ENCODE measurements at places on chromosomes 3 and 15.

DNA sequence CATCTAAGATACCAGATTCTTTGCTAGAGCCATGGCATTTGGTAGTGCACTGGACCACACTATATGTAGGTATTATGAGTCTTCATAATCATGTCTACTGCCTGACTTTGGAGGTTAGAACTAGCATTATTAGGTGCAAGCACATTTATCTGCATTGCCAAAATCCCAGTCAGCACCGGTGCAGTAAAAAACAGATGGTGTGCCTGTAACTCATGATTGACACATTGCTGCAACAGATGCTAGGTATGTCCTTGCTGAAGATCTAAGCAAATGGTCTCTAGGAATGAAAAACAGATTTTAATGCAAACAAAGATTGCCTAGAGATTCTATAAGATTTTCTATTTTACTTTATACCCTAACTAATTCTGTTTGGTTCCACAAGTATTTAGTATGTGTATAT is 47.7 kb downstream of the MYO5A start:
- no peak for DNase-seq

DNA sequence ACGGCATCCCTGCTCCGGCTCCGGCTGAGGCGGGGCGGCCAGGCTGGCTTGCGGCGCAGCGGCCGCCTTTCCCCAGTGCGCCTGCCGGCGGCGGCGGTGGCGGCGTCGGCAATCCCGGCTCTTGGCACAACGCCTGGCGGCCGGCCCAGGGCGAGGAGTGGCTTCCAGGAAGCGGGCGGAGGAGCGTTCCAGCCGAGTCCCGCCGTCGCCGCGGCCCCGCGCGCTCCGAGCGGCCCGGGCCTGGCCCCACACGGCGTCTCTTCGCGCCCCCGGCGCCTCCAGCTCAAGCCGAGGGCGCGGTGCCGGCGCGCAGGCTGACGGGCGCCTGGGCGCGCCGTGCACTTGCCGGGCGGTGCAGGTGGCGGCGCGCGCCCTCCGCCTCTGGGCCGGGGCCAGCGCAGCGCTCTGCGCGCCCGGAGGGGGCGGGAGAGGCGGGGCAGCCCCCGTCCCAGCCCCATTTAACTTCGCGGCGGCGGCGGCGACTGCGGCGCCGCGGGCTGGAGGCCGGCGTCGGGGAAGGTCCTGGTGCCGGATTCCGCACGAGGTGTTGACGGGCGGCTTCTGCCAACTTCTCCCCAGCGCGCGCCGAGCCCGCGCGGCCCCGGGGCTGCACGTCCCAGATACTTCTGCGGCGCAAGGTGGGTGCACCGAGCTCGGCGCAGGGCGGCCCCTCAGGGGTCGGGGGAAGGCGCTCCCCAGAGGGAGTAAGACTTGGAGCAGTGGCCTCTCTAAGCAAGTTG is at the start of gene ADAMTSL3:
Gene ADAMTSL3 (plus strand): TSS at position 485 of the 740 bp plus-strand sequence. CDS start 1,639 bp downstream, outside the sequence.
- no peak for DNase-seq

DNA sequence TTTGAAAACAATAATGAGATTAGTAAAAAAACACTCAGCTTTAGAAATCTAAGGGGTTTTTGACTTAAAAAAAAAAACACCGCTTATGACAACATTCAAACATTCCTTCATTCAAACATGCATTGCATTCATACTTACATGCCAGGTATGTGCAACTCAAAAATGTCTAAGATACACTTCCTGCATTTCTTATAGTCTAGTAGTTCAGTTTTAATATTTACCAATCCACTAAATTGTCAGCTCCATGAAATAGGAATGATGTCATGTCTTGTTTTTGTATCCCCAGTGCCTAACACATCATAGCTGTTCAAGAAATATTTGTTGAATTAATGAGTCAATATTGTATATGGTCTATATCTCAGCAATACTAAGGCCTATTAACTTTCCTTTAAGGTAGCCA is 51.7 kb downstream of the EIF4E3 start:
- DNase-seq, result no peak

GRCh38 chr3:4514916-4515315 is 21.8 kb downstream of the ITPR1 start:
- DNase-seq, result no peak

DNA sequence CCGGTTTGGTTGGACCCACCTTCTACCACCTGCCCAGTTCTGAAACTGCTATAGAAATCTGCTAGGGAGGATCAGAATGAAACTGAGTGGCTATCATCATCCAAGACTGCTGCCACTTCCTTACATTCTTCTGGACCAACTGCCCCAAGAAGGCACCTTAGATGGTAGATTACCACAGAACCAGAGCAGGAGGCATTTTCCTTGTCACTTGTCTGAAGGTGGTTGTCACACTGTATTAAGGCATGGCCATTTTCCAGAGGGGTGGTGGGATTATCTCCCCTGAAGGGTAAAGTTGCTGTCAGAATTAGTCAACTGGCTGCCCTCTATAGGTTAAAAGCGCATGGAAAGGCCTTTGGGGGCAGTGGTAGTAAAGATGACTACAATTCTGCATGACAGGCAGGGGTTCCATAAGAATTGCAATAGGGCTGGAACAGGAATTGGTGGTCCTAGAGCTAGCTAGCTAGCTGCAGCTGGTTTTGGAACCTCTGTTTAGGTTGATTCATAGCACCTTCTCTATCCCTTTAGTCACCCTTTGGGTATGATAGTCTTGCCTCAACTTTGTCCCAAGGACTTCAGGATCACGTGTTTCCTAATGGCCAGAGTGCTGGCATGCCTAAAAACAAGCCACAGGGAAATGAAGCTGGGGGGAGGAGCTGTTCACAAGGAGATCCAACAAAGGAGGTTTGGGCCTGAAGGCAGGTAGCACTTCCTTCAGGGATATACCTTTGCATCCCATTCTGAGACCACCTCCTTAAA is 4.8 kb upstream of the CSPG5 start:
- DNase-seq, result no peak

GRCh38 chr3:158434412-158435038 is 136.5 kb upstream of the MLF1 start:
- DNase-seq, result no peak

DNA sequence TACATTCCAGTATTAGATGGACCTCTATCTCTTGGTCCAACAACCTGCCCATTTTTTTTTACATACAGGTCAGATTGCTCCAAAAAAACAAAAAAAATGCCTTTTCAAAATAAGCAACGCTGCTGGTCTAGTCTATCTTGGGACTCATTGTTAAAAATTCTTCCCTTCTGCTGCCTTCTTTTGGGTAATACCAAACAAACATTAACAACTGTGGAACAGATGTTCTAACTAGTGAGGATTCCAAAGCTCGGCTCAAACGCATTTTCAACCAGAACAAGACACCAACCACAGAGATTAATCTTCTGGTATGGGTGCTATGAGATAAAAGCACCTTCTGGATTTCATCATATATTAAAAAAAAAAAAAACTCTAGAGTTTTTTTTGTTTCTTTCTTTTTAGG is 24.7 kb downstream of the ARHGAP31 start:
- no peak for DNase-seq

DNA sequence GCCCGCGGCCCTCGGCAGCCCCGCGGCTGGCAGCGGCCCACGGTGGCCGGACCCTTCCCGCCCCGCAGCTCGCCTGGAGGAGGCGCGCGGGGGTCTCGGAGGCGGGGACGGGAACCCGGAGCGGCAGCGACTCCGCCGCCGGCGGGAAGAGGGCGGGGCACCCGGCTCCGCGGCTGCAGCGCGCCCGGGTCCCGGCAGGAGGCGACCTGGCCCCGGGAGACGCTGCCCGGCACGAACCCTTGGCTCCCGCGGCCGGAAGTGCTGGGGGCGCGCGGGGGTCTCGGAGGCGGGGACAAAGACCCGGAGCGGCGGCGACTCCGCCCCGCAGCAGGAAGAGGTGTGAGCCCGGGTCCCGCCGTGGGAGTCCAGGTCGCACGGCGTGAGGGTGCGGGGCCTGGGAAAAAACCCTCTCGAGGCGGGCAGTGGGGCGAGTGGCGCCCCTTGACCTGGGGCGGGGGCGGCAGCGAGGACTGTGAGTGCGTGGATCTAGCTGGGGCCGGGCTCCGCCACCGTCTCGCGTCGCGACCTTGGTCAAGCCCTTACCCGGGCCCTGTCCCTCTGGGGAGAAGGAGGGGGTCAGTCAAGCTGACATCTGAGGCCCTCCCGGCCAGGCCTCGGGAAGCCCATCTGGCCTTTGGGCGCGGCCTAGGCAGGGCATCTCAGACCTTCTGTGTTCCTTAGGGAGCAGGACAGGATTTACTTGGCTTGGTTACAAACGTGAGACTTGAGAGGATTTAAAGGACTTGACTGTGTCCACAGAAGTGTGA is at the start of gene CIB2:
Gene CIB2 (minus strand): TSS at position 151 of the 767 bp plus-strand sequence. CDS start 230 bp downstream, outside the sequence.
- DNase-seq, result peak; percentile 85

DNA sequence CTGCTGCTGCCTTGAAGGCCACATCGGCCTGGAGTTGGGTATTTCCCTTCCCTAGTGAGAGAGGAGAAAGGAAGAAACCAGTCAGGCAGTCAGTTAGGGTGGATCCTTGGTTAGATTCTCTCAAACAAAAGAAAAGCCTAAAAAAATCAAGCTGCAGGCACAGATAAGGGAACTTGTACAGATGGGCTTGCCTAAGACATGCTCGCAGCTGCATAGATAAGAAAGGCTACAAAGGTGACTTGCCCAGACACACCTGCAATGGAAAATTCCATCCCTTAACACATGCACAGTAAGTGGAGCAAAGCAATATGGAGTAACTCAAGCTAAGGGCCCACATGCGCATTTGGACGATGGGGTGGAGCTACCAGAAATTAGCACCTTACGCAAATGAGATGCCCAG is 199.7 kb upstream of the ARPP21 start:
- no peak for DNase-seq

- DNase-seq, result no peak
These were observed 73.3 kb upstream of the RAD18 start for GRCh38 chr3:9036404-9037131.

- no peak for DNase-seq
These were observed 381.1 kb upstream of the ARHGEF26 start for GRCh38 chr3:153740109-153740508.

GRCh38 chr3:189664311-189664710 is 33.1 kb downstream of the TP63 start:
- no peak for DNase-seq

DNA sequence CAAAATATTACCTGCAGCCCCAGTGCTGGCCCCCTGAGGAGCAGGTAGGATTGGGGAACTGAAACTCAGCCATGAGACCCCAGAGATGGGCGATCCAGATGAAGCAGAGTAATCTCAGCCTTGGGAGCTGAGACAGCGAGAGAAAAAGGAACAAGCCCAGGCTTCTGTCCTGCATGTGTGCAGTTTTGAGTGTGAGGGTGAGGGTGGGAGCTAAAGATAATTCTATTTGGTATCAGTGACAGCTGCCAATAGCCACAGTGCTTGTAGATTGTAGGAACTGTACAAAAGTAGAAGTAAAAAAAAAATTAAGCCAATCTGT is 5.9 kb downstream of the ATP8B4 start:
- DNase-seq, result no peak

GRCh38 chr15:51193979-51194378 is 99.3 kb upstream of the TNFAIP8L3 start:
- no peak for DNase-seq

GRCh38 chr3:125231895-125232294 is 19.3 kb upstream of the SLC12A8 start:
- peak; percentile 13 for DNase-seq

DNA sequence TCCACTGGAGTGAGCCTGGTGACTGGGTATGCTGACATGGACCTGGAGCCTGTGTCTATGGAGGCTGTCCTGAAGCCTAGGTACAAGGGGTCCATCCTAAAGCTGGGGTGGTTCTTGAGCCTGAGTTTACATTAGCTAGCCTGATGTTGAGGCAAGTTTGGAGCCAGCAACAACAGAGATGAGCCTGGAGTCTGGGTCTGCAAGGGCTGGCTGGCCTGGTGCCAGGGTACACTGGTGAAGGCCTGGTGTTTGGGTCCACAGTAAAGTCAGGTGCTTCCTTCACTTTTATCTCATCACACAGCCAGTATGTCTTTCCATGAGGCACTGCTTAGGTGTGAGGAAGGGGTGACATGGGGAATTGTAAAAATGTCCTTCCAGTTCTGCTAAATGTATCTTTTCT is 49.5 kb downstream of the TP63 start:
- DNase-seq, result no peak

Data from GM06990 (cell line).